ENCODE measurements at places on chromosomes 16 and 17.

- DNase-seq = no peak
Observed at GRCh38 chr17:45318561-45319230, 1.9 kb upstream of the MAP3K14 start.

GRCh38 chr17:17375841-17376240 is 72.7 kb downstream of the NT5M start:
- no peak for DNase-seq

DNA sequence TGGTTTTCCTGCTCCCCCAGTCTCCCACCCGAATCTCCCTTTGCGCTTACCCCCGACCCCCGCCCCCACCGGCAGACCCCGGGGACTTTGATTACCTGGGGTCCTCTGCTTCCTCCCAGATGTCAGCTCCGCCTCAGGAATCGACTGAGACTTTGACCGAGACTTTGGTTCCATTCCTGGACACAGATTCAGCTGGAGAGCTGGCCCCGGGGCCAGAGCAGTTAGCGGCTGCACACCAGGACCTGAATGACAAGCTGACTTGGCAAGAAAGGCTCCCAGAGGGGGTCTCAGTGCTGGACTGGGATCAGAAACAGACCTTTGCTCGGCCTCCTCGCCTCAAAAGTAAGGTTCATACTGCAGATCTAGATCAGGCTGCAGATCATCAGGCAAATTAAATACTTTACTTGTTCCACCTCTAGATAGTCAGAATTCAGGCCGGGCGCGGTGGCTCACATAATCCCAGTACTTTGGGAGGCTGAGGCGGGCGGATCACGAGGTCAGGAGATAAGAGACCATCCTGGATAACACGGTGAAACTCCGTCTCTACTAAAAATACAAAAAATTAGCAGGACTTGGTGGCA is 60.3 kb upstream of the FBXO47 start:
- no peak for DNase-seq

GRCh38 chr16:66205287-66206231 is 160.9 kb upstream of the CDH5 start:
- no peak for DNase-seq

DNA sequence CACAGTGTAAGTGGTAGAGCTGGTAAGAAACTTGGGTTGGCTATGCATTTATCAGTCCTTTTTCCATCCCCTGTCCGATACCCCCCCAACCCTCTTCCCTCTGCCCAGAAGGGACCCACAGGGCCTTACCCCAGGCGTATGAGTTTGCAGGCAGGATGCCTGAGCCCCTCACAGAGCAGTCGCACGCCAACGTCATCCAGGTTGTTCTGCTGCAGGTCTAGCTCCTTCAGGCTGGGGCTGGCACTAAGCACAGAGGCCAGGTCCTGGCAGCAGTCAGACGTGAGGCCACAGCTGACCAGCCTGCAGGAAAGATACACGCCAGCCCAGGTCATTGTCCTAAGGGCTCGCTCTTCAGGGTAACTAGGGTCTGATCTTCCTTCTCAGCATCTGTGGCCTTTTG is 45.0 kb downstream of the NLRP1 start:
- no peak for DNase-seq

DNA sequence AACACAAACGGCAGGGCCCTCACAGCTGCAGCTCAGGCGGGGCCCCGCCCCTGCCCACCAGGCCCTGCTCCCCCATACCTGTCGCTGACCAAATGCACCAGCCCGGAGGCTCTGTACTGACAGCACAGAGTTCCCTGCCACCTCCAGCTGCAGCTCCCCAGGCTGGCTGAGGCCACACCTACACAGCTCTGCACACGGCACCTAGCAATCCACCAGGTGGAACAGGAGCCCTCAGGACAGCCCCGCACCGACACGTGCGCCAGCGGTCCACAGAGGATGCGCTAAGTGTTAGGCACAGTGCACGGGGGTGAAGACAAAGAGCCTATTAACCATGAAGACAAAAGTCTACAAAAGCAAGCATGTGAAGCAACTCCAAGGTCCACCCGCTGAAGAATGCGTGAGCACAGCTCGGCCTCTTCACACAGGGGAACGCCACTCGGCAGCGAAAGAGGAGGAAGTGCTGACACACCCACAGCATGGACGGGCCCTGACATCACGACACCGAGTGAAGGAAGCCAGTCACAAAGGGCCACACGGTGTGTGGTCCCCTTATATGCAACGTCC is 5.4 kb downstream of the ZCCHC14 start:
- DNase-seq = no peak

DNA sequence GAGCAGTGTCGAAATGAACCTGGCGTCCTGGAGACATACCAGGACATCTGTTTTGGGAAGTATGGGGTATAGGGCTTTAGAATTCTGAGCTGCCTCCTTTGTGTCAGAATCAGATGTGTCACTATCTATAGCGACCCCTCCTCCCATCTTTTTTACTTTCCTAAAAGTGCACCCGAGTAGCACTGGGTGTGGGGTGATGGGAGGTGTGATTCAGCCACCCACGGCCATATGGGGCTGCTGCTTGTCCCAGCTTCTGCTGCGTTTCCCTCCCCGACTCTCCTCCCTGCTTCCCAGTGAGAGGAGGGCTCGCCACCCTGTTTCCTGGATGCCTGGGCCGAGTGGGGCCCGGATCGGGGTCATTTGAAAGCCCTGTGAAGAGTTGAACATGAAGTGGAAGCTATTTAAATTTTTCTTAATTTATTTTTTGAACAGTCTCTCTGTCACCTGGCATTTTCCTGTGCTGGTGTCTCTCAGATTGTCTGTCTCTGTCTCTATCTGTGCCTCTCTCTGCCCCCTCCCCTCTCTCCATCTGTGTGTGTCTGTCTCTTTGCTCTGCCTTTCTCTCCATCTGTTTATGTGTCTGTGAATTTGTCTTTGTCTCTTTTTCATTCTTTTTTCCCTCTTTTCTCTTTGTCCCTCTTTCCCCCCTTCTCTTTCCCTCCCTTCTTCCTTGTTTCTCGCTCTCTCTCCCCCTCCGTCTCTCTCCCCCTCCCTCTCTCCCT is 638.8 kb upstream of the EEF2KMT start:
- DNase-seq = no peak

GRCh38 chr16:87823181-87823929 is 46.0 kb downstream of the SLC7A5 start:
- no peak for DNase-seq

DNA sequence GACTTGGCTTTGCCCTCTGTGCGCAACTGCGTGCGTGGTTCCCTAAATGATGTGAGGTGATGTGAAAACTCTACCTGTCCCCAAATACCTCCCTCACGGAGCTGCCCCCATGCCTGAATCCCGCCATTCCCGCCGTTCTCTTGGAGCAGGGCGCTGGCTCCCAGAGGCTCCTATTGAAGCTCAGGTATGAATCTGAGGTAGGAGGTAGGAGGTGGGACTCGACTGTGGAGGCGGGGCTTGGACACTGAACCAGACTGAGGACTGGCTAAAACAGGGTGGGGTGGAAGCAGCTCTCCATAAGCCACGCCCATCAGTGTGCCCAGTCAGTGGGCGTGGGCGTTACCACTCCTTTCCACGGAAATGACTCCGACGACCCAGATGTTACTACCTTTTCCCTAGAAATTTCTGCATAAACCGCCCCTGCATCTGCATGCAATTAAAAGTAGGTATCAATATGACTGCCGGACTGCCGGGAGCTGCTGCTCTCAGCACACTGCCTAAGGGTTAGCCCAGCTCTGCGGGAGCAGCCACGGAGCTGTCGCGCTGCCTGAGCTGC is 41.0 kb downstream of the FOXL1 start:
- DNase-seq = no peak

DNA sequence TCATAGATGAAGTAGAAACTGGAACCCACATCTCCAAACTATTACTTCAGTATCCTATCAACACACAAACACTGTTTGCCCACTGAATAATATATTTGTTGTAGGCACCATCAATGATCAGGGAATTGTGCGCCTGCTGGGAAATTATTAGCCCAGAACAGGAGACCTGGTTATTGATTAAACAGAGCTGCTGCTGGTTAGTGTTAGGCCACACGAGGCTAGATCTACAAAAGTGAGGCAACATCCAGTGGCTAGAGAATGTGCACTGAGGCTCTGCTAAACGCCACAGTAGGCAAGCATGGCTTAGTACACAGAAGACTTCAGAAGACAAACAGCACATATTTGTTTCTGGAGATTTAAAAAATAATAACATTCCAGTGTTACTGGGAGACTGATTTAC is 11.0 kb downstream of the ABHD15 start:
- DNase-seq = no peak

- DNase-seq = no peak
Observed at GRCh38 chr16:66616169-66616568, 11.7 kb downstream of the CMTM3 start.

Measured in NCI-H2227 treated with DMSO at 0.1 percent for 48 hours (cell line).